ENCODE measurements at places on chromosomes 5 and 9.

GRCh38 chr5:110855961-110856360 is 117.2 kb downstream of the SLC25A46 start:
- DNase-seq: no peak

GRCh38 chr9:126496781-126497659 is 116.7 kb upstream of the LMX1B start:
- no peak for DNase-seq

DNA sequence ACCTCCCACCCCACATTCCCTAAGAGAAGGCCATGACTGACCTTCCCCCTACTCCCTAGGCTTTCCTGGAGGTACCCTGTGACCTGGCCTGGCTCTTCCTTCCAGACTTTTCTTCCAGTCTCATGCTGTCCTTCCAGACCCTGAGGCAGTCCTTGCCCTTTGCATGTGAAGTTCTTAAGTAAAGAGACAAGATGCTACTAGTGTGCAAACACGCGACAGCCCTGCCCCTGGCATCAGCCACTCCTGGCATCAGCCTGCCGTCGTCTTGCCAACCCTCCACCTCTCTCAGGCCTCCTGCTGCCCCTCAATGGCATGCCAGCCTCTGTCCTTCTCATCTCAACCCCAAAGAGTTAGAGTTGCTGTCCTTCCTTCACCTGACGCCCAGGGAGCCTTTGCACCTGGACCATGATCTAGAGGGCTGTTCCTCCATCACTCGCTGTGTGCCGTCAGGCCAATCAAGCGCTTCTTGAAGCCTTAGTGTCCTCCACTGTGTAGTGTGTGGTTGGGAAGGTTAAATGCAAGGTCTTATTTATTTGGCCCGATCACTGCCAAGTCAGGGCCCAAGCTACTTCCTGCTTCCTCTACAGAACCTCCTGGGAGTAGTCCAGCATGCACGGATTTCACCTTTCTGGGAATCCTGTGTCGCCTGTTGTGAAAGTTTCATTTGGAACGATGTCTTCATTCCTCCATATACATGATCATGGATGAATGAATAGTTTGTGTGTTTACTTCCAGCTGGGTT is 61.9 kb downstream of the WWC1 start:
- DNase-seq: no peak

GRCh38 chr5:20029266-20029665 is 41.3 kb upstream of the CDH18 start:
- no peak for DNase-seq

GRCh38 chr5:73513996-73514395 is 15.8 kb downstream of the BTF3 start:
- DNase-seq: no peak

DNA sequence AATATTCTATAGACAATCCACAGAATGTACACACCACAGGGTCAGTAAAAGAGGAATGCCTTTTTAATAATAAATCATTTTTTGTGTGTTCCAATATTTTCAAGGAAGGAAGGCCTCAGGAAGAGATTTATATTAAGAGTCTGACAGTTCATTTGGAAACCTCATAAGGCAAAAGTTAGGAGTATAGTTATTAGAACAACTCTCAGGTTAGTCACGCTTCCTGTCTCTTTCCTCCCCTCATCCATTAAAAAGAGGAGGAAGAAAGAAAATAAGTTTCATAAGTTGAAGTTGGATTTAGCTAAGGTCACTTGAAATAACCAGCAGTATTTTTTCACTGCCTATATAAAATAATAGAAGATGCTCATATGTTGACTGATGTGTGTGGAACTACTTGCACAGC is 863.2 kb downstream of the PTPRD start:
- no peak for DNase-seq

GRCh38 chr9:125803526-125803925 is 56.4 kb downstream of the PBX3 start:
- DNase-seq: no peak

DNA sequence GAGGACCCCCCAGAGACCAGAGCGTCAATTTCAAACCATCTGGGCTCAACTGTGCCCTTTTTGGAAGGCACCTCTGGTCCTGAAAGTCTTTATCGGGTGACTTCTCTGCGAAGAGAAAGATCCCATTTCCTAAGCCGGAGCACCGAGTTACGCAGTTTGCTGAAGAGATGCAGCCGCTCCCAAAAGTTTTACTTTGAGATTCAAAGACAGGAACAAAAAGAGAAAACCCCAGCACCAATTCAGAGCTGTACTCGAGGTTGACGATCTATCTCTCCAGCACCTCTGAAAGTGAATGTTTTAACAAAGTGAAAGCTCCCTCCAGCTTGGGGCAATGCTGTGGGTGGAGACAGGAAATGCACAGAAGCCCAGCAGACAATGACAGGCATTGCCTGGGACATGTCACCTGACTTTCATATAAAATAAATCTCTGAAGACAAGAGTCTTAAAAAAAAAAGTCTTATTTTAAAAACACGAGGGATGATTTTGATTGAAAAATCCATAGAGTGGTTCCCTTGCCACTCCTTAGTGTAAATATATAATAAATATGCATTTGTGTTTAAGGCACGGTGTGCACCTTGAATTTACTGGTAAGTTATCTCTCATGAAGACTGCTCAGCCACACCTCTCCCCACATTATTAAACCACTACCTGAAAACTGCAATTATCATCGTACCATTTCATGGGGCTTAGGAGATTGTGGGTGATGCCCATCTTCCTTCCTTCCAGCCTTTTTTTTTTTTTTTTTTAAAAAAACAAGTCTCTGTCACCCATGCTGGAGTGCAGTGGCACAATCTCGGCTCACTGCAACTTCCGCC is 79.9 kb downstream of the FNBP1 start:
- no peak for DNase-seq

- no peak for DNase-seq
Measured at GRCh38 chr9:134890155-134890495, 9.5 kb downstream of the FCN2 start.

DNA sequence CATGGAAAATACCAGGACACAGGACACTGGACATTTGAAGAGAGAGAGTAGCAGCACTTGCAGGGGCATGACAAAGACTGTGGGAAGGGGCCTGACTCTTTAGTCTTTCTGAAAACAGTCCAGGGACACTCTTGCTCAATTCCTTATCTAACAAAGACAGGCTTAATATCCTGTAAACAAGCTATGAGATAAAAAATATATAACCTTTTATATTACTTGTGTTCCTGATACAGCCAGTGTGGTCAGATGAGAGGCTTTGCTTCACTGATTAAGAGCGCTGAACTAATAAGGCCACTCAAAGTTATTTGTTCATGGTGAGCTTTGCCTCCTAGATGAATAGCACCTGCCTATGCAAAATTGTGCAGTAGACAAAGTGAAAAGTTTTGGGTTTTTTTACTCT is 518.7 kb downstream of the LRRC70 start:
- DNase-seq: no peak

GRCh38 chr9:131748411-131748955 is 8.6 kb upstream of the RAPGEF1 start:
- DNase-seq: no peak

DNA sequence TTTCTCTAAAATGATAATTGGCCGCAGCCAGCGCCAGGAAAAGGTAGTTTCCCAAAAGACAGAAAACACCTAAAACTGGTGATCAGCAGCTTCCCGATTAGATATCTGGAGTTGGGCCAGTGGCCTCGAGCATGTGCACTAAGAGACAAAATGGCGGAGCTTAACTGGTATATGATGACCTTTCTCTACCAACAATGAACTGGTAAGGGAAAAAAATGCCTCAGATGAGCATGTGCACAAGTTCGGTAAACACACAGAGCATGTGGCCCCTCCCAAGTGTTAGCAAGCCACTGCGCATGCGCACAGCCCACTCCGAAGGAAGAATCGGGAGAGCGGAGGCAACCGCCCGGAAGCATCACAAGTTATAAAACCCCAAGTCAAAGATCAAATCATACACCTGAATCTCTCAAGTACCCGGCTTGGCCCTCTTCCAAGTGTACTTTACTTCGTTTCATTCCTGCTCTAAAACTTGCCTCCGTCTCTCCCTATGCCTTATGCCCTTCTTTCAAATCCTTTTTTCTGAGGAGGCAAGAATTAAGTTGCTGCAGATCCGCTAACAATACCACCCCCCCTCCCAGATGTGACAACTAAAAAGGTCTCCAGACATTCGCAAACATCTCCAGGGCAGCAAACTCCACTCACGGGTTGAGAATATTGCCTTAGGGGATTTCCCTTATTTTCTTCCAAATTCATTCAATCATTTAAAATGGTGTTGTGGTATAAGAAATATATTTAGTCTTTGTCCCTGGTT is 15.0 kb upstream of the PTBP3 start:
- DNase-seq: no peak

- DNase-seq: no peak
Measured at GRCh38 chr9:109624143-109624542, 126.0 kb upstream of the PTPN3 start.

GRCh38 chr9:38026021-38026809 is 42.8 kb downstream of the SHB start:
- DNase-seq: peak; percentile 24

DNA sequence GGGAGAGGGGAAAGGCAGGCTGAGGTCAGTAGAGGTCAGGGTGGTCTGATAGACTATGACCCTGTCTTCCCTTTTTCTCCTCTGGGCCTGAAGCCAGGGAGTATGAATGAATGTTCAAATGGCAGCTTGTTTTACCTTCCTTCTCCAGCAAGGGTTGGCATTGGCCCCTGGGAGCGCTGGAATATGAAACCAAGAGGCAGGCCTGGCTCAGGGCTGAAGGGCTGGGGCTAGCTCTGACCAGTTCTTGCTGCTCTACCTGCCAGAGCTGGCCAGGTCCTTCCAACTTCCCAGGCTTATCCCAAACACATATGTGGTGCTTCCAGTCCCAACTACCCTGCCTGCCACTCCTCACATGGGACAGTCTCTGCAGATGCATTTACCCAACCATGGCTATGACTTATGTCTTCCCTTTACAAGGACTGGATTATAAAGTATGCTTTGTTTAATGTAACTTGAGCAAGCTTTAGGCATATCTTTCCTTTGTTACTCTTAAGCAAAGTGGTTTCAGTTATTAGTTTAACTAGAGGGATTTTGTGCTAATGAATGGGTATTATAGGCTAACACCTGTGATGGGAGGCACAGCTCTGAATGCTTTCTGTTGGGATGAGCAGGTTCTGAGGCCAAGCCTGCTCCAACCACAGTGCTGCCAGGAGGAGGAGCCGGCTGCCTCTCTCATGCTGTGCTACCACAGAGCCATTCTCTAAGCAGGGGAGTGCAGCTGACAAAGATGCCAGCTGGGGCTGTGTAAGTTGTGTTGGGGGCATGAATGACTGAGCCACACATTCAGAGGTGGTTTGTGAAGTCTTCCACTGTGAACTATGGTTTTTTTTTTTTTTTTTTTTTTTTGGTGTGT is 6.1 kb downstream of the CCNI2 start:
- DNase-seq: peak; percentile 7

- DNase-seq: peak; percentile 13
Measured at GRCh38 chr9:114072184-114073140, 5.6 kb downstream of the AMBP start.

DNA sequence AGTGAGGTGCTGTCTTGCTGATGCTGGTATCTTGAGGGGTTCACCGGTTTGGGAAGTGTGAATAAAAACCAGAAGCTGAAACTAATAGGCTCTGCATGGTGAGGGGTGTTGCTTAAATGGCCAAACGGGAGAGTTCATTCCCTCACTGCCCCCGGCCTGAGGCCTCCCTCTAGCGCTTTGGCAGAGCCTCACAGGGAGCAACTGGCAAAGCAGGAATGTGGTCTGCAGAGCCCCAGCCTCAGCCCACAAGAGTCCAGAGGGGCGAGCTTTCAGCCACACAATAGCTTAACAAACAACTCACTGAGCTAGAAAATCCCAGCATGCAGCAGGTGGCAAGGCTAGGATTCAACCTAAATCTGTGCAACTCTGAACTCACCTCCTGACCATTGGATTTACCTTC is 234.8 kb downstream of the MED10 start:
- no peak for DNase-seq

DNA sequence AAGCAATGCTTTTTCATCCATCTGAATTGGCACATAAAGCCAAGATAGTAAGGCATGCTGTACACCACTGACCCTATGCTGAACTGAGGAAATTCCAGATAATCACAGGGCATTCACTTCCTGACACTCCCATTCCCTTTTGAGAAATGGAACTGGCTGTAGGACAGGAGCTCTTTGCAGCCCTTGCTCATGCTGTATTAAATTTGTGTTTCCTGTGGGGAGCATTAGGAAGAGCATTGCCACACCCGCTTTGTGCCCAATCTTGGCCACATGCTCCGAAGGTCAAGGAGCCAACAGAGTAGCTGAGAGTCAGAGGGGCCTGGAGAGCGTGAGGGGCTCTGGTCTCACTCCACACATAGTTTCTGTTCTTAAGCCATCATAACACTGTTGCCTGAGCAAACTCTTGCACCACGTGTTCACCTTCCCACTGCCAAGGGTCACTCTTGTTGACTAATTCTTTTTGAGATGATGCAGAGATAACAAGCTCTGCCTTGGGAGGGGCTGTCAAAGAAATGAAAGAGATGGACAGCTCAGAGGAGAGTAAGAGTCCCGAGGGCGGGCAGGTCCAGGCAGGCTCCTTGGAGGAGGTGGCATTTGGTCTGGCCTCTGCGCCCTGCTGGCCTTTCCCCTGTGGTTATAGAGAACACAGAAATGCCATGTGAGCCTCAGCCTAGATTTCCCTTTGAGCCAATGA is 31.7 kb upstream of the ARAP3 start:
- no peak for DNase-seq

- no peak for DNase-seq
Measured at GRCh38 chr9:318646-319045, 104.0 kb downstream of the DOCK8 start.

- DNase-seq: no peak
Measured at GRCh38 chr5:136810261-136810801, 445.0 kb upstream of the TRPC7 start.

- DNase-seq: no peak
Measured at GRCh38 chr5:156103155-156103885, 223.6 kb upstream of the SGCD start.

DNA sequence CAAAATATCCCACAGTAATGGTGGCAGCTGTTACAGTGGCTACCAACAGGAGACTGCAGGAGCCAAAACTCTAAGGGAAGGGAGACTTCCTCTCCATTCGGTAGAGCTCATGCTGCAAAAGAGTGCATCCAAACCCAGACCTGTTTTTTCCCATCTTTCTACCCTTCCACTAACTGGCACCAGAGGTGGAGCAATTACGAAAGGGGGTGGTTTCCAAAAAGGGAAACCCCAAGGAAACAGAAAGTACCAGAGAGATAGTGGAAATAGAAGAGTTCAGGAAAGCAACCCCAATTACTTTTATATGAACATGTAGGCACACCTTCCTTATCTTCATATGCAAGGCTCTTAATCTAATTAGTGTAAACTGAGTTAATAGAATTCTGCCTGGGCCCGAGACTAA is 7.3 kb upstream of the WDR41 start:
- no peak for DNase-seq

DNA sequence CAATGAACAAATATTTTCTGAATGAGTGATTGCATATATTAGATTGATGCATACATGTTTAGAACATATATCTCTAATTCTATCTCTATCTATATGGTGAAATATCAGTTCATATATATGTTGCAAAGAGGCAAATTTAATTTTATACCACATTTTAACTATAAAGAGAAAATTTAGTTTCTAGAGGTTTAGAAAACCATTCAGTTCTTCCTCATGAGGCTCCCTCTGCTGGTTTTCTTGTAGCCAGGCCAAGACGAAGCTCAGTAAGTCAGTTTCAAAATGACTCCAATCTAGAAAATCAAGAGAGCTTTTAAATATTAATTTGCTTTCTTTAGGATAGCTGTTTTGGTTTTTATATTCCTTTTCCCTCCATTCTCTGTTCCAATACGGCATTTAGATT is 312.1 kb downstream of the TMEM232 start:
- no peak for DNase-seq

GRCh38 chr5:67383451-67383850 is 186.9 kb upstream of the CD180 start:
- no peak for DNase-seq

GRCh38 chr5:108801776-108802175 is 54.1 kb downstream of the FER start:
- no peak for DNase-seq

All from NCI-H1694 treated with DMSO at 0.1 percent for 48 hours (cell line).